Right hindlimb (tissue), 1 donor: ENCODE measurements at places on chromosomes 6 and 20.

DNA sequence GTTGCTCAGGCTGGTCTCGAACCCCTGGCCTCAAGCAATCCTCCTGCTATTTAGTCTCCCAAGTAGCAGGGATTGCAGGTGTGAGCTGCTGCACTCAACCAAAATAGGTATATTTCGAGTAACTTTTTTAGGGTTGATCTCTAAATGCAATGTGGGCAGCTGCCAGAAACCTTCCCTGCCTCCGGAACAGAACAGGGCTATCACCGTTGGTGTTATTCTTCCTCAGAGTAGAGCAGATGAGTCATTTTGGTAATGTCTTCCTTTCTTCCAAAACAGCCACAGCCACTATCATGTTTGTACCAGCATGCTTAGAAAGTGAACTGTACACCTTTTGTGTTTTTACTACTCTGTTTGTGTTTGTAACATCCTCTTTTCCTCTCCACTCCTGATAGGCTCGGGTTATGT, 44.1 kb downstream of the SNX9 start:
- no peak for DNase-seq

- no peak for DNase-seq
Observed at GRCh38 chr6:17493286-17493685, 99.9 kb downstream of the CAP2 start.

DNA sequence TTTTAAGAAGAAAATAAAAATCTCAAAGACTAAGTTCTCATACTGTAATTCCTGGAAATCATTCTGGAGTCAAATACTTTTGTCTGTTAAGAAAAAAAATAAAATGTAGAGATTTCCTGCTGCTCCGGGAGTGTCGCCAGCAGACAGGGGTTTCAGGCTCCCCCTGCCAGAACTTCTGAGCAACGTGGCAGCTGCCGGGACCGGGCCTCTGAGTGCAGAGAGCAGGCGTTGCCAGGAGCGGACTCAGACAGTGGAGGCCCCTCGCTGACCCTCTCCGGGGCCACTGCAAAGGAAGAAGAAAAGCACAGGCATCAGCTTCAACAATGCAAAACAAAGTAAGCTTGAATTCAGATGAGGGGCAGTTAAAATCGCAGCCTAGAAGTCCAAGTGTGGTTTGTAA, 95.5 kb downstream of the THBS2 start:
- peak; percentile 97 for DNase-seq

DNA sequence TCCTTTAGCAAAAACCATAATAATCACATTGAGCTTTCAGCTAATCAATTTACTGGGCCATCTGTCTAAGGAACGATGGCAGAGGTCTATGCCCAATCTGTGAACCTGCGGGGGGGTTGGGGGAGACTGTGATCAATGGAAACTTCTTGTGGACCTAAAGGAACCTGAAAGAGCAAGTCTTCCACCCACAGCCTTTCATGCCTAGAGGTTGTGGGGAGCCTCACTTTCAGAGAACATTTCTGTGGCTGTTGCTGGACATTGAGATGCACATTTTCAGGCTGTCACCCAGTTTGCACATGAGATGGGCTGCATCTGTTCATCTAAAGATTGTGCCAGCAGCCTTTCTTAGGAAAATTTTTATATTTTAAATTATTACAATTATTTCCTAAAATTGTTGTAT, 310.0 kb upstream of the SPTLC3 start:
- DNase-seq, result no peak

- peak; percentile 35 for DNase-seq
Observed at GRCh38 chr6:43016176-43016942, 2.3 kb downstream of the KLHDC3 start.

GRCh38 chr6:41426888-41427641, 91.7 kb downstream of the NCR2 start:
- no peak for DNase-seq

DNA sequence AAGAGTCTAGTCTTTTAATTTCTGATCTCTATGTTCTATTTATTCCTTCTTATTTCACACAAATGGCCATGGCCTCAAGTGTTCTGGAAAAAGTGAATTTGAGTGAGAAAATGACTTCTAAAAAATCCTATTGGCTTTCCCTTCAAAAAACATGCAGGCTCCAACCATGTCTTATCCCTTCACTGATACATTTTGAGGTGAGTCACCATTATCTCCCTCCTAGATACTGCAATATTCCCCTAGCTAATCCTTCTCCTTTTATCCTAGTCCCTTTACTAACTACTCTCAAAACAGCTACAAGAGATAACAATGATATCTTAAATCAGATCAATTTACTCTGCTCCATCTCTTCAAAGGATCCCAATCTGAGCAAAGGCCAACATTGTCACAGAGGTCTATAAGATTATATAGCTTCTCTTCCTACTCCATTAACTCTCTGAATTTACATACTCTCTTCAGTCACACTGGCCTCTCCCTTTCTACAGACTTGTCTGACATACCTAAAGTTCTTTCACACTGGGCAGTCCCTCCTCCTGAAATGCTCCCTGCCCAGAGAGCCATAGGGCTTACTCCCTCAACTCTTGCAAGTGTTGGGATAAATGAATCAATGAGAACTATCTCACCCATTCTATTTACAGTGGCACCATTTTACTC, 129.2 kb downstream of the TENT5A start:
- DNase-seq, result no peak

- DNase-seq, result no peak
Observed at GRCh38 chr20:44581515-44581914, 864 bp upstream of the PKIG start.

DNA sequence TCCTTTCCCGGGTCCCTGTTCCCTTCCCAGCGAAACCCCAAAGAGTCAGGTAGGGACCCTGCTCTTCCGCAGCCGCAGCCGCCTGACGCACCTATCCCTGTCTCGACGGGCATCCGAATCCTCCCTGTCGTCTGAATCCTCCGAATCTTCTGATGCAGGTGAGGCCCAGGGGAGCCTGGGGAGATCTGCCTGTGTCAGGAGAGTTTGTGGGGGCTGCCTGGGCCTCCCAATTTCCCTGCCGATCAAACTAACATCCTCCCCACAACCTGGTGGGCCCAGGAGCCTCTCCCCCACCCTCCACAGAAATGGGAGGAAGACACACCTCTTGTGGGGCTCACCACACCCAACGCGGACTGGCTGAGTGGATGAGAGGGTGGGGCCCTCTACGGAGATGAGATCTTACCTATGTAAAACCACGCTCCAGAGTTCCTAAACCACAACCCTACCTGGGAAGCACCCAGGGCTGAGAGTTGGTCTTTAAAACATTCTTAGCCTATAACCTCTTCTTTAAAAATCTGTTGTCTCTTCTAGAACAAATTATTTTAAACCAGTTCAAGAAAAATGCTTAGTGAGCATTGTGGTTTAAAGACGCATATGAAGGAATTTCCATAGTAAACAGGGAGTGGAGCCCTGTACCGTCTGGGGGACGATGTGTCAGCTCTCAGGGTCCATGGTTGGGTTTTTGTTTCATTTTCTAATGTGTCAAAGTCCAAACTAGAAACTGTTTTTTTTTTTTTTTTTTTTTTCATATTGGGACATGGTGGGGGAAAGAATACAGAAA, 1.7 kb downstream of the CDC25B start:
- DNase-seq, result no peak

DNA sequence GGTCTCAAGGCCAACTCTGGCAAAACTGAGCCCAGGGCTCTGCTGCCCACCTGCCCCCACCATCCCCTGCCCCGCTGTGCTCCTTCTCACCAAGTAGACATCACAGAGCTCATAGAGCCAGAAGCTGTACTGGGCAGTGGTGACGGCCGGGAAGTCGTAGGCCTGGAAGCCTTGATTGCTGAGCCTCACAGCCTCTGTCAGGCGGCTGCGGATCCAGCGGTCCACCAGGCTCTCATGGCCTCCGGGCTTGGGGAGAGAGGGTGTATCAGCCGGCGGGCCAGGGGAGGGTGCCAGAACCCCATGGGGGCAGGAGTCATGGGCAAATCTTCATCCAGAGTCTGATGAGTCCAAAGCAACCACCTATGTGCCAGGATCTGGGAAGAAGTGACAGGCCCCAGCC, 2.8 kb upstream of the VWA7 start:
- DNase-seq, result no peak

DNA sequence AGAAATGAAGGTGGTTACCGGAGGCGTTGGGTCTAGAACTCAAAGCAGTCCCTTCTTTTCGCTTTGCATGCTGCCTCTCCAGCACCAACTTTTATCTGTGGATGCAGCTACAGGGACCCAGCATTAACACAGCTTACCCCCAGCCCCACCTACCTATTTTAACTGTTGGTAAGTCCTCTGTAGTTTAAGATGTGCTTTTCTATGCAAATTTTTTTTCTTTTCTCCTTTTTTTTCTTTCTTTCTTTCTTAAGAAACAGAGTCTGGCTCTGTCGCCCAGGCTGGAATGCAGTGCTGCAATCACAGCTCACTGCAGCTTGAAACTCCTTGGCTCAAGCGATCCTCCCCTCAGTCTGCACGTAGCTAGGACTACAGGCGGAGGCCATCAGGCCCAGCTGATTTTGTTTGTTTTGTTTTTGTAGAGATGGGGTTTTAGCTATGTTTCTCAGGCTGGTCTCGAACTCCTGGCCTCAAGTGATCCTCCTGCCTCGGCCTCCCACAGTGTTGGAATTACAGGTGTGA, 6.5 kb upstream of the USP45 start:
- peak; percentile 35 for DNase-seq

GRCh38 chr6:150826788-150827187, 38.7 kb upstream of the MTHFD1L start:
- no peak for DNase-seq

- DNase-seq, result peak; percentile 56
Observed at GRCh38 chr6:132798869-132799538, 567 bp upstream of the SLC18B1 start.

GRCh38 chr20:51372176-51372803, 170.2 kb downstream of the NFATC2 start:
- DNase-seq, result peak; percentile 79

DNA sequence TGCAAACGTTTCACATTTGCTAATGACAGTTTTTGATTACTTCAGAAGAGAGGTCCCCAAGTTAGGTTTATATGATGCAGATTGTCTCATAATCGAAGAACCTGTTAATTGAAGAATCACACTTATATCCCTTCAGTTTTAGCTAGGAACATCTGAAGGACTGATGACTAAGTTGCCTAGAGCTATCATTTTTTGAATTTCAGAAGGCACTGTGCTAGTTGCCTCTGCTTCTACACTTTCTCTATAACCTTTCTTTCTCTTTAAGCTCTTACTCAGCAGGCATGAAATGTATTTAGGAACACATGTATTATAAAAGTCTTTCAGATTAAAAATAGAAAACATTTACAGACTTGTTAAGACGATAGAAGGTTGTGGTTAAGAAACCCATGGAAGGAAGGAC, 14.4 kb upstream of the GJE1 start:
- no peak for DNase-seq

GRCh38 chr20:1775117-1775516, 117.5 kb upstream of the SIRPG start:
- DNase-seq, result no peak

DNA sequence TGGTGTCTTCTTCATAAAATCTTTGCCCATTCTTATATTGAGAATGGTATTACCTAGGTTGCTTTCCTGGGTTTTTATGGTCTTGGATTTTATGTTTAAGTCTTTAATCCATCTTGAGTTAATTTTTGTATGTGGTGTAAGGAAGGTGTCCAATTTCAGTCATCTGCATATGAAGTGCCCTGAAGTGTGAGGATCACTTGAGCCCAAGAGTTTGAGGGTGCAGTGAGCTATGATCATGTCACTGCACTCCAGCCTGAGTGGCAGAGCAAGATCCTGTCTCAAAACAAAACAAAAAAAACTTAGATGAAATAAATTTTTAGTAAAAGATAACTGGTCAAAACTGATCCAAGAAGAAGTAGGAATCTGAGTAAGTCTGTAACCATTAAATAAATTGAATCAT, 215.4 kb downstream of the TBC1D7 start:
- no peak for DNase-seq

DNA sequence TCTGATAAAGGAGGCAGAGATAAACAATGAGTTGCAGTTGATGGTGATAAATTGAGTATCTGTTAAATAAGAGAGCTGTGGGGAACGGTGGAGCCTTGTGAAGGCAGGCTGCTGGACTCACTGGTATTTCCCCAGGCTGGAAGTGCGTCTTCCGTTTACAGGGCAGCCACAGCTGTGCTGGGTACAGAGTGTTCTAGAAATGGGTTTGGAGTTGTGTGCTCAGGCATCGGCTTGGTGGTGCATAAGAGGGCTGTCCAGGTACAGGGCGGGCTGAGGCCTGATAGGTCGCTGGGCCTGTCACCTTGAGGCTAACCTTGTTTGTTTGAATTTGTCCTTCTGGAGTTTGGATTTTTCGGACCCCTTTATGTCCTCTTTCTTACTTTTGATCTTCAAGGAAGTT, 39.3 kb downstream of the ARID1B start:
- DNase-seq, result no peak

DNA sequence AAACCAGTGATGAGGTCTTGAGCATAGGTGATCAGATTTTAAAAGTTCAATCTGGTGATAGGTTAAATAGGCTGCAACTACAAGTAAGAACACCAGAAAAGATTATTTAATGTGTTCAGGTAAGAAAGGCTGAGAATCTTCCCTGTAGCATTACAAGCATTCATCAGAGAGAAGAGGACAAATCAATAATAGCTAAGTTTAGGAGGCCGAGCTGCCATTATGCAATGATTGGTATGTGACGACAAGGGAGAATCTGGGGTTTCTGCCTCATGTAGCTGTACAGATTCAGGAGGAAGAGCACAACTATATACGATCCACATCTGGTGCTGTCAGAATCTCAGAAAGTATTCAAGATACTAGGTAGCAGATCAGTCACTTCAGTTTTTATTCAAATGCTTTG, 21.9 kb downstream of the MLIP start:
- no peak for DNase-seq
